Stimulated activated CD8-positive, alpha-beta memory T cell treated with anti-CD3 and anti-CD28 coated beads, Interleukin-4, amount 100 ng/mL, for 1 hour (primary cell): ENCODE measurements at places on chromosomes 5 and 9.

DNA sequence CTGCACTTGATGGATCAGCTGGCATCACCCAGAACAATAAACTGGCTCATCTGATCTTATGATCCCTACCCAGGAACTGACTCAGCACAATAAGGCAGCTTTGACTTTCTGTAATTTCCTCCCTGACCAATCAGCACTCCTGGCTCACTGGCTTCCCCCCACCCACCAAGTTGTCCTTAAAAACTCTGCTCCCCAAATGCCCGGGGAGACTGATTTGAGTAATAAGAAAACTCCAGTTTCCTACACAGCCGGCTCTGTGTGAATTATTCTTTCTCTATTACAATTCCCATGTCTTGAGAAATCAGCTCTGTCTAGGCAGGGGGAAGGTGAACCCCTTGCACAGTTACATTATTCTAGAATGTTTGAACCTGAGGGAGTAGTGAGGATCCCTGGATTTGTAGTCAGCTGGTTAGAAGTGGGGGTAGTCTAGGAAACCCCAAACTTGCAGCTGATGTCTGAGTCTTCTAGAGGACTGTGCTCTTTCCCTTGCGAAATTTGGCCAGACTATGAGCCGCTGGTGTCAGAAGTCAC lies 111.7 kb upstream of the NEK6 start:
- DNase-seq: no peak

- no peak for DNase-seq
Measured at GRCh38 chr5:155418960-155419579, 405.5 kb downstream of the KIF4B start.

DNA sequence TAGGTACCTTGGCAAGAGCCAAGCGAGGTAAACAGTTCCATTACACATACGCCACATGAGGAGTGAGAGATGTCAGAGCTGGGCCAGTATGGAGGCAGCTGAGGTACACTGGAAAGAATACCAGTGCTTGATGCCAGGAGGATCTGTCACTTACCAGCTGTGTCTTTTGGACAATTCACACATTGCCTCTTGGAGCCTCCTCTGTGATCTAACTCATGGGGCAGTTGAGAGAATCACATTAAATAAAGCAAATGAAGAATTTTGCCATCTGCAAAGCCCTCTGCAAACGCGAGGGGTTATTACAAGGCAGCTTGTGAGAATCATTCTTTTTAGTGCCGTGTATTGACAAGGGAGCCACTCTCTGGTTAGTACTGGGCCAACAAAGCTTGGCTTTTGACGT lies 429.7 kb upstream of the KLF4 start:
- no peak for DNase-seq

DNA sequence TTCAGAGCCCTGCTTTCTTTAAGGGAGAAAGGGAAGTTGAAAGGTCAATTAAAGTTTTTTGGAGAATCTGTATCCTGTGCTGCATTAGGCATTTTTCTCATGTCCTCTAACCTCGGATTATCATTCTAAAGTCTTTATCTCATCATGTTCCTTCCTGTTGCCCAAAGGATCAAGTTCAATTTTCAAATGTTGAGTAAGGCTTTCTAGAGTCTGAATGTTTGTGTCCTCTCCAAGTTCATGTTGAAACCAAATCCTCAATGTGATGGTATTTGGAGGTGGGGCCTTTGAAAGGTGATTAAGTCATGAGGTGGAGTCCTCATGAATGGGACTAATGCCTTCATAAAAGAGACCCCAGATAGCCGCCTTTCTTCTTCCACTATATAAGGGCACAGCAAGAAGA lies 20.2 kb upstream of the TNC start:
- DNase-seq: no peak

DNA sequence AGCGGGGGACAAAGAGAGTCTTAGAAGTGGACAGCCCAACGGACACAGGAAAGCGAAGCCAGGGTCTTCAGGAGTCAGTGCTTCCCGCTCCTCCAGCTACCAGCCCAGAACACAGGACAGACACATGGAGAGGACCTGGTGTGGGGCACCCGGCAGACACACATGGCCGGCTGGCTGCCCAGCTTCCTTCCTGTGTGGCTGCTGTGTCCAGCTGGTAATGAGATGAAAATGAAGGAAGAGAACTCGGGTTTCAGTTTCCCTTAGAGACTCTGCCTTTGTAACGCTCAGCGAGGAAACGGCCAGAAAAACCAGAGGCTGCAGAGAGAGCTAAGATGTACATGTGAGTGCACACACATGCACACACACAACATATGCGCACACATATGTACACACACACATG lies 87.5 kb downstream of the SECISBP2 start:
- DNase-seq: no peak
